ENCODE measurements at places on chromosomes 4 and X. TPM values are rescaled to one million over a fixed set of nuclear protein-coding genes. Genes with fewer than 3 reads are reported as not detected.
A peak's percentile ranks its signal among the peaks of the same experiment; 100 is the strongest.

- no peak for DNase-seq
Observed at GRCh38 chr4:111040904-111041303, 418.0 kb upstream of the PITX2 start.

GRCh38 chrX:69093960-69094871 lies 71.0 kb downstream of the PJA1 start:
- no peak for DNase-seq

DNA sequence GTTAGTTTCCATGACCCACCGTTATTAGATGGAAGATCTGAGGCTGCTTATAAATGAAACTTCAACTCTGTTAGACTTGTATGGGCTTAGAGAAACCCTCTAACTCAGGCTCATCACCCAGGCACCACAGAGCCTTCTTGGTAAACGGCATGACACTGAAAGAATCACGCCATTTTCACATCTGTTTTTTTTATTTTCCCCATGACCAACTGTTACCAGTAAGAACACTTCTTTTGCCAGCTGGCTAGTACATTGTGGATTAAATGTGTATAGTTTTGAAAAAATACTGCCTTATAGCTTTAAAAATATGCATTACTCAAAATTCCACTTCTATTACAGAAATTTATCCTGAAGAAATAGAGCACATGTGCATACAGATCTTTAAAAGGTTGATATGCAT lies 48.0 kb upstream of the APELA start:
- no peak for DNase-seq

GRCh38 chr4:20825505-20825904 lies 125.2 kb downstream of the PACRGL start:
- DNase-seq, result no peak

Gene NKX3-2
- not detected for total RNA-seq

DNA sequence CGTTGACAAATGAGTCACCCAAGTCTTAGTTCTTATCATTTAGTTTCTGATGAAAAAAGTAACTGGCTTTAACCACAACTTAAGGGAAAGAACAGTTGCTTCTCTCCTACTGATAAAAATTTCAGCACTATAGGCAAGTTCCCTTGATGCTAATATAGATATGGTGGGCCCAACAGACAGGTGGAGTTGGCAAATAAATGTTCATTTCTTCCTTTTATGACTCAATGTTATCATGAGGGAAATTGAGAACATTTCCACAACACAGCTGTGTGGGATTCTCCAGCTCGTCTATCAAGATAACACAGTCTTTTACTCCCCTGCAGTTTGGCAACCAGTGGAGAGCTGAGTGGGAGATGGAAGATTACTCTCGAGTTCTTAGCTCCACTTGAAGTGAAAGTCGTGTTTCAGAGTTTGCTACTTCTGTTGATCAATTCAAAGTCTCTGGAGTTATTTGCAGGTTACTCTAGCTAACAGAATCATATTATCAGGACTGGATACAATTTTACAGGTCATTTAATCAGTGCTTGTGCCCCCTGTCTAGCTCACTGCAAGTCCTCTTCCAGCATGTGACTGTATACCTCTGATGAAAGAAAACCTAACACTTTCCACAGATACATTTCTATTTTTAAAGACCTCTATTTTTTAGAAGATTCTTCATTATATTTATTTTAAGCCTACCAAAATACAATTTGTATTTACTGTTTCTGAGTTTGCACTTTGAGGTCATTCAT lies 270.6 kb upstream of the GK2 start:
- DNase-seq, result no peak

GRCh38 chrX:8981723-8982122 lies 52.2 kb downstream of the FAM9B start:
- DNase-seq, result no peak

Gene XG
- total RNA-seq, result not detected

GRCh38 chrX:145190801-145191389 lies 56.4 kb upstream of the SPANXN1 start:
- no peak for DNase-seq

- DNase-seq, result no peak
Observed at GRCh38 chrX:12892716-12893115, 13.7 kb upstream of the TLR8 start.

DNA sequence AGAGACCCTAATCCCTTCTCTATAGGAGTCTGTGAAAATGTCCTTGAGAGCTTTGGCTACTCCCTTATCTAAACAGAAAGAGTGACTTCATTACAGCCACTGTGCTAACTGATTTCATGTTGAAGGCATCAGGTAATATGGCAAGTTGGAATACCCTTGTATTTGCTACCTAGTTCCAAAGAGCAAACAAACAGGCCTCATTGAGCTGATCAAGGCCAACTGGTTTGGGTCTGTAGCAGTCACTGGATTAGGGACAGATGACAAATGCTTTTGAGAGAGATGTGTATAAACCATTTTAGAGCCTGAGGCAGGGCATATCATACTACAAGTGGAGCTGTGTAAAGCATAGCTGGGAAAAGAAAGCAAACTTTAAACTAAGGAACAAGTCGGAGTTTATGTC lies 22.9 kb upstream of the PDLIM5 start:
- no peak for DNase-seq

- no peak for DNase-seq
Observed at GRCh38 chr4:181566490-181566889, 676.7 kb upstream of the TENM3 start.

GRCh38 chr4:41134581-41134980 lies 79.8 kb downstream of the APBB2 start:
- DNase-seq, result no peak

DNA sequence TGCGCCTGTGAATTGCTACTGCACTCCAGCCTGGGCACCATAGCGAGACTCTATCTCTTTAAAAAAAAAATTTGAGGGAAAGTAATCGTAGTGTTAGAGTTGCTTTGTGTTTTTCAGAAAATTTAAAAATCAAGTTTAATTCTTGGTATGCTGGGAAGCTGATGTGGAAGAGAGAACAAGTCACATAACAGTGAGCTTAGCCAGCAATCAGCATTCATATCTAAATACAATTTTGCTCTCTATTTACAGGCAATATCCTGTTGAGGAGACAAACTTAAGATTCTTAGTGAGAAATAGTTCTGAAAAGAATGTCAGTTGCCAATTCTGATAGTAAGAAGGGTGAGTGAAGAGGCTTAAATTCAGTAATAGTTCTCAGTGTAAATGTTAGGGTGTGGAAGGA lies 9.6 kb upstream of the NDUFC1 start:
- no peak for DNase-seq

Gene PNMA3
- total RNA-seq, result 0.30 TPM

Gene FBXW7
- 48.2 TPM for total RNA-seq

DNA sequence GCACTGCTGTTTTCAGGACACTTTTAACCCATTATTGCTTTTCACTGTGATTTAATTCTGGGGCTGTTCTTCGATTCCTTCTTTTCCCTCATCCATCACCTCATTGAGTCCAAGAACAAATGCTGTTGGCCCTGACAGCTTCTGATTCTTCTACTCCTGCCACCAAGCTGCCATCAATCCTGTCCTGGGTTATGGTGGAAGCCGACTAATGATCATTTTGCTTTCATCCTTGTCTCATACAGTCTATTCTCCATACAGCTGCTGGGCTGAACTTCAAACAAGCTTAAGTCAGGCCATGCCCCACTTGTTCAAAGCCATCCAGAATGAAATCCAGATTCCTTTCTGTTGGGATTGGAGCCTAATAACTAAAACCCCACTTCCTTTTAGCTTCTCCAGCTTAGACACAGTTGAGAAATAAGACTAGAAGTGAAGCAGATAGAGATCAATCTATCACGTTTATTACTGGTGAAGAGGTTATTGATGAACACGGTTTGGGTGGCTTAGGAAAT lies 161.9 kb downstream of the STK32B start:
- DNase-seq, result no peak

Gene NLGN4X
- 2.4 TPM for total RNA-seq

GRCh38 chr4:153759407-153760316 lies at the start of gene RNF175:
RNF175 (minus strand) TSS chr4:153760024; CDS start chr4:153759862, 162 bp downstream.
- no peak for DNase-seq

- no peak for DNase-seq
Observed at GRCh38 chrX:98956014-98956413, 1454.1 kb downstream of the PCDH19 start.

- peak; percentile 15 for DNase-seq
Observed at GRCh38 chr4:2251795-2252529, 9.9 kb downstream of the MXD4 start.

Gene TMSB15B
- total RNA-seq, result 4.9 TPM

Gene PDLIM3
- total RNA-seq, result 183 TPM
